ENCODE measurements at places on chromosomes 2 and 18. TPM values are rescaled to one million over a fixed set of nuclear protein-coding genes. Genes with fewer than 3 reads are reported as not detected.

Gene SERPINB4
- not detected for total RNA-seq

Gene GPR45
- total RNA-seq: not detected

Gene NIF3L1
- 15.3 TPM for total RNA-seq

Gene SLC4A1AP
- 24.9 TPM for total RNA-seq

Gene VWA3B
- total RNA-seq: not detected

Gene SOX11
- not detected for total RNA-seq

Gene RUFY4
- total RNA-seq: not detected

Gene CCDC68
- 6.3 TPM for total RNA-seq

Gene VIL1
- not detected for total RNA-seq

Gene ADAM23
- total RNA-seq: 8.3 TPM

Gene CNGA3
- not detected for total RNA-seq

Gene TWSG1
- total RNA-seq: 69.8 TPM

Gene UNC80
- not detected for total RNA-seq

Gene PJVK
- 6.5 TPM for total RNA-seq

Gene NEDD4L
- total RNA-seq: 10.5 TPM

Gene NOTO
- not detected for total RNA-seq

Gene MGAT4A
- total RNA-seq: 0.54 TPM

Gene LRP1B
- under 0.01 TPM for total RNA-seq

Gene LIMS4
- 15.1 TPM for total RNA-seq

Gene CFC1
- not detected for total RNA-seq

Gene BOLL
- not detected for total RNA-seq

Gene NT5C1B
- not detected for total RNA-seq

Gene GKN1
- total RNA-seq: not detected

Gene HOXD12
- not detected for total RNA-seq

Gene COL4A4
- total RNA-seq: 45.2 TPM

Gene NEU4
- not detected for total RNA-seq

Gene CBLN2
- not detected for total RNA-seq

Gene STON1
- 14.8 TPM for total RNA-seq

Gene SH2D6
- not detected for total RNA-seq

Gene SPATA3
- not detected for total RNA-seq

Gene LBX2
- 2.1 TPM for total RNA-seq

Gene TMEM200C
- not detected for total RNA-seq

Gene OSR1
- 72.7 TPM for total RNA-seq

Gene SFT2D3
- 4.0 TPM for total RNA-seq

Gene TMEM150A
- total RNA-seq: 31.4 TPM

Gene VRK2
- 14.1 TPM for total RNA-seq

Gene NGEF
- 0.32 TPM for total RNA-seq

Gene OR6B2
- not detected for total RNA-seq

Gene IL36G
- total RNA-seq: not detected

Gene CELF4
- total RNA-seq: not detected

Gene MALL
- 7.3 TPM for total RNA-seq

Gene ABCG5
- not detected for total RNA-seq

Gene GRB14
- 1.1 TPM for total RNA-seq

Gene SPR
- 22.7 TPM for total RNA-seq

Gene IL18RAP
- under 0.01 TPM for total RNA-seq

Gene GCG
- not detected for total RNA-seq

Gene PHLPP1
- total RNA-seq: 3.7 TPM

Gene LONRF2
- not detected for total RNA-seq

Gene GAREM1
- total RNA-seq: 30.0 TPM

Gene UGT1A6
- total RNA-seq: not detected

Gene TEX261
- 46.4 TPM for total RNA-seq

Gene CDH19
- total RNA-seq: 14.4 TPM

Gene C2orf66
- not detected for total RNA-seq

Gene CD8A
- total RNA-seq: not detected

Gene CAPN10
- 15.9 TPM for total RNA-seq

Gene SP3
- 44.1 TPM for total RNA-seq

Gene HNMT
- total RNA-seq: 19.8 TPM

Gene NEURL3
- not detected for total RNA-seq

Gene WDR43
- 34.0 TPM for total RNA-seq

Measured in cardiac atrium fibroblast (primary cell).